T-helper 17 cell (primary cell): ENCODE measurements at places on chromosomes 1 and 21. TPM values are rescaled to one million over a fixed set of nuclear protein-coding genes. Genes with fewer than 3 reads are reported as not detected.

The TMEM167B gene
- total RNA-seq, result 70.8 TPM

The FASLG gene
- total RNA-seq, result 0.47 TPM

The F11R gene
- 13.5 TPM for total RNA-seq

GRCh38 chr1:169689395-169689794 is 22.0 kb downstream of the SELL start:
- DNase-seq, result no peak
- H3K36me3 ChIP-seq, result no peaks in the 10 kb centered on the region
- no peak overlapping the region for H3K4me3 ChIP-seq
- no peaks in the 10 kb centered on the region for H3K27me3 ChIP-seq

DNA sequence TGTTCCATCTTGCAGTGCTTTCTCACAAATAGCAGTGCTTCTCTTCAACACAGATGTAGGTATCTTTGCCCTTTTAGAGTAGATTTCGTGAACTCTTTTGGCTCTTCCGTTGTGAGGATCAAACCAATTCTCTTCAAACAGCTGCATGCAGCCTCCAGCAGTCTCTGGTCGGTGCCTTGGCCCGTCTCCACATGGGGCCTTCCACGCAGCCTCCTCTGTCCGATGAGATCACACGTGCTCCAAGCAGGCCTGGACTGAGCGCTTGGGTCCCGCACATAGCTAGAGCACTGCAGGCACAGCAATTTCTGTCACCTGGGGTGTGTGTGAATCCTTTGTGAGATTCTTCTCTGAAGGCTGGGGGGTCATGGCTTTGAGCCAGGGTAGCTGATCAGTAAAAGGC is 82.8 kb upstream of the KCNE2 start:
- no peak overlapping the region for H3K4me3 ChIP-seq

- H3K4me3 ChIP-seq, result no peak overlapping the region
- no peak for DNase-seq
- H3K27me3 ChIP-seq, result no peaks in the 10 kb centered on the region
- H3K36me3 ChIP-seq, result peaks cover 3% of the 10 kb centered on the region
- H3K4me1 ChIP-seq, result peaks cover 22% of the 10 kb centered on the region
Measured at GRCh38 chr1:26121854-26122773, 10.5 kb downstream of the PDIK1L start.

DNA sequence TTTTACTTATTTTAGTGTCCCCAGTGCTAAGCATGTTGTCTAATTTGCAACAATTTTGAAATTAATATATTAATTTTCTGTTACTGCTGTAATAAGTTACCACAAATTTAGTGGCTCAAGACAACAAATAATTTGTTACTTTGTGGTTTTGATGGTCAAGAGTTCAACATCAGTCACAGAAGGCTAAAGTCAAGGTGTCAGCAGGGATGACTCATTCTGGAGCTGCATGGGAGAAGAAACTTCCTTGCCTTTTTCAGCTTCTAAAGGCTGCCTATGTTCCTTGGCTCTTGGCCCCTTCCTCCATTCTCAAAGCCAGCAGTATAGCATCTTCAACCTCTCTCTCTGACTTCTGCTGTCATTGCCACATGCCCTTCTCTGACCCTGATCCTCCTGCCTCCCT is 271.8 kb downstream of the HLX start:
- H3K27me3 ChIP-seq, result no peaks in the 10 kb centered on the region
- DNase-seq, result no peak
- no peak overlapping the region for H3K27ac ChIP-seq
- no peak overlapping the region for H3K4me3 ChIP-seq
- no peaks in the 10 kb centered on the region for H3K36me3 ChIP-seq

- H3K27me3 ChIP-seq, result peaks cover 17% of the 10 kb centered on the region
- H3K36me3 ChIP-seq, result no peaks in the 10 kb centered on the region
- no peak overlapping the region for H3K4me3 ChIP-seq
- H3K4me1 ChIP-seq, result no peaks in the 10 kb centered on the region
- H3K27ac ChIP-seq, result no peak overlapping the region
- DNase-seq, result no peak
Measured at GRCh38 chr1:85453640-85454194, 11.2 kb downstream of the DDAH1 start.
